ENCODE measurements at places on chromosomes 16 and 17. TPM values are rescaled to one million over a fixed set of nuclear protein-coding genes. Genes with fewer than 3 reads are reported as not detected.

DNA sequence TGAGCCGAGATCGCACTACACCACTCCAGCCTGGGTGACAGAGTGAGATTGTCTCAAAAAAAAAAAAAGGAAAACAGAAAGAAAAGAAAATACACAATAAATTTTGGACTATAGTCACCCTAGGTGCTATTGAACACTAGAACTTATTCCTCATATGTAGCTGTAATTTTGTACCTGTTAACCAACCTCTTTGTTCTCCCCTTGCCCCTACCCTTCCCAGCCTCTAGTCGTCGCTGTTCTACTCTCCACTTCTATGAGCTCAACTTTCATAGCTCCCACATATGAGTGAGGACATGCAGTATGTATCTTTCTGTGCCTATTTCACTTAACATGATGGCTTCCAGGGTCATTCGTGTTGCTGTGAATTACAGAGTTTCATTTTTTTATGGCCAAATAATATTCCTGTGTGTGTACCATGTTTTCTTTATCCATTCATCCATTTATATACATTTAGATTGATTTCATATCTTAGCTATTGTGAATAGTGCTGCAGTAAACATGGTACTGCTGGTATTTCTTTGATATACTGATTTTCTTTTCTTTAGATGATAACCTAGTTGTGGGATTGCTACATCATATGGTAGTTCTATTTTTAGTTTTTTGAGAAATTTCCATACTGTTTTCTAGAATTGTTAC lies 28.3 kb downstream of the VPS35L start:
- DNase-seq = no peak

DNA sequence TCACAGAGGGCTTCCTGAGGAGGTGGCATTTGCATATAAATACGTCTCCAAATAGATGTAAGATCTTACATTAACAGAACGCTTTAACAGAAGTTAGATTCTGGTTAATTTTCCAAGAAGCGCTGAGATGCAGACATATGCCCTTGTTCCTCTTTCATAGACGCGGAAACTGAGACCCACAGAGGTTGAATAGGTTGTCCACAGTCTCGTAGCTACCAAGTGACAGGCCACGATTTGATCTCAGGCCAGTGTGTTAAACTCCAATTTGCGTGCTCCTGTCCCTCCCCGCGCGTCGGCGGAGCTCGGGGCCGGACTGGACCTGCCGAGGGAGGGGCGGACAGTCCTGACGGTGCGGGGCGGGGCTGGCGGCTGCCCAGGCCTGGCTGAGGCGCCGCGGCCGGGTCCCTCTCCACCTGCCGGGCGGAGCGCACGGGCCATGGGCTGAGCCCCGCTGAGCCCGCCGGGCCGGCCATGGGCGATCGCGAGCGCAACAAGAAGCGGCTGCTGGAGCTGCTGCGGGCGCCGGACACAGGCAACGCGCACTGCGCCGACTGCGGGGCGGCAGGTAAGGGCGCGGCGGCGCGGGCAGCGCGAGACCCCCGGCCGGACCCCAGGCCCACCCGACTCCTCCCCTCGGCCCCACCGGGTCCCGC lies at the start of gene ADAP2:
TSS of gene ADAP2 (plus strand) at position 402 of the 653 bp plus-strand sequence. CDS start at position 472, 70 bp downstream.
- peak; percentile 72 for DNase-seq

DNA sequence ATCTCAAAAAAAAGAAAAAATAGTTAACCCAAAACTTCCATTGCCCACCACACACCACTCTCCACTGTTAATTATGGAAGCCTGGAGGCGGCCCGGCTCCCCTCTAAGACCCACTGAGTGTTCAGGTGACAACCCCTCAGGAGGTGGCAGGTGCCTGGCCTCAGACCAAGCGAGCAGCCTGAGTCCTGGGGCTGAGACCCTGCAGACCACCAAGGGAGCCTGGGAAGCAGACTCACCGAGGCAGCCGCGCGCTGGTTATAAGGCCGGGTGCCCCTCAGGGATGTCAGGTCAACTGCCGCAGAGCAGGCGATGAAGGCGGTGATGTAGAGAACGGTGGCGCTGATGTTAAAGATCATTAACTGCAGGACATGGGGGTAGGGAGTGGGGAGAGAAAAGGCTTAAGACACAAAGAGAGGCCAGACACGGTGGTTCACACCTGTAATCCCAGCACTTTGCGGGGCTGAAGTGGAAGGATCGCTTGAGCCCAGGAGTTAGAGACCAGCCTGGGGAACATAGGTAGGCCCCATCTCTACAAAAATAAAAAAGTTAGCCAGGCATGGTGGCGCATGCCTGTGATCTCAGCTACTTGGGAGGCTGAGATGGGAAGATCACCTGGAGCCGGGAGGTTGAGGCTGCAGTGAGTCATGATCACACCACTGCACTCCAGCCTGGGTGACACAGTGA lies 13.3 kb downstream of the ARL2BP start:
- peak; percentile 49 for DNase-seq

- DNase-seq = no peak
These were observed 90.7 kb upstream of the CDC42EP4 start for GRCh38 chr17:73402466-73402865.

- DNase-seq = no peak
These were observed 27.8 kb downstream of the GNPTG start for GRCh38 chr16:1379304-1380076.

GRCh38 chr17:75478508-75478907 lies 22.1 kb downstream of the TMEM94 start:
- no peak for DNase-seq

- no peak for DNase-seq
These were observed 1.1 kb upstream of the P2RX5 start for GRCh38 chr17:3697103-3697476.

DNA sequence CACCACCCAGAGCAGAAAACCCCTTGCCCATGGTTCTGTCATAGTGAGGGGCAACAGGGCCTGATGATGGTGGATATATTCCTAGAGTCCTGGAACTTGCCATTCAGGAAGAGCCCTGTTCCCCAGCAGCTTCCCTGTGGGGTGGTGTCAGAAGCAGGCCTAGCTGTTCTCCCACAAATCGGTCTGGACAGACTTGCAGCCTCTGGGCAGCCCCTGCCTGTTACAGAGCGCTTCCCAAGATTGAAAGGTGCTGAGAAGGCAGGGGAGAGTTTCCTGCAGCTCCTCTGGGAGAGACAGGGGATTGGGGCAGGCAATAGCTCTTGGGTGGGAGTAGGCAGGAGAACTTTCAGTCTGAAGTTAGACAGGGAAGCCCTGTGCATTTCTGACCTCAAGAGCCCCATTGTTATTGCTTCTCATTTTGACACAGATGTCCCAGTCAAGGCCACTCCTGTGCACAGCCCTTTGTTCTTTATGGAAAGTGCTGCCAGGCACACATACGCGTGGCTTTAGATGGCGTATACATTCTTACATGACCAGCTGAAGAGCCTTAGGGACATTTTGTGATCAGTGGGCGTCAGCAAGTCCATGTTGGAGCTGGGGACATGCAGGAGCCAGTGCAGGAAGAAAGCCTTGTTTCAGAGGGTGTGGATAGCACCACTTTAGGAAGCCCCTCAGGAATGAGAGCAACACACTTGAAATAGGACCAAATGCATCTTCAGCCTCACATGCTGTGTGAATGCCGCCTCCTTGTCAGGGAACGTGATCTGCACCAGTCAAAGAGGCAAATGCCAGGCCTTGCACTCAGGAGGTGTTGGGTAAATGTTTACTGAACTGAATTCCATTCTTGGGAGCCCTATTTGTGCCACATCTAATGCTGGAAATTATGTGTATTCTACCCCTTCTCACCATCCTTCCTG lies 67.5 kb downstream of the GNAO1 start:
- no peak for DNase-seq

- DNase-seq = peak; percentile 92
These were observed at the start of gene FAM83G for GRCh38 chr17:19004421-19005136. FAM83G (minus strand) TSS chr17:19004764; CDS start chr17:19004041, 723 bp downstream.

GRCh38 chr16:86381491-86381890 lies 128.8 kb upstream of the FOXF1 start:
- no peak for DNase-seq

DNA sequence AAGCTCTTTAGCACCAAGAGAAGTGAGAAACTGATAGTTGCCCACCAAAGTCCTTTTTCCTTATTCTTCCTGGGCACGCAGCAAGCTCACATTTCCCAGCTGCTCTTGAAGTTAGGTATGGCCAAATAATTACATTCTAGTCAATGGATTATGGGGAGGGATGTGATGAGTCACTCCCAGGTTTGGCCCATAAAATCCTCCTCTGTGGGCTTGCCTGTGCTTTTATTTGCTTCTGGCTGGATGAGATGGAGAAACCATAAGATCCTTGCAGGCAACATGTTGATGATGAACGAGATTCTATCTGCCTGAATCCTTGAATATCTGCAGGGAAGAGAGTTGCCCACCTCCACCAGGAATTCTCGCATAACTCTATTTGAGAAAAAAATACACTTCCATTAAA lies 568.3 kb upstream of the SALL1 start:
- no peak for DNase-seq

DNA sequence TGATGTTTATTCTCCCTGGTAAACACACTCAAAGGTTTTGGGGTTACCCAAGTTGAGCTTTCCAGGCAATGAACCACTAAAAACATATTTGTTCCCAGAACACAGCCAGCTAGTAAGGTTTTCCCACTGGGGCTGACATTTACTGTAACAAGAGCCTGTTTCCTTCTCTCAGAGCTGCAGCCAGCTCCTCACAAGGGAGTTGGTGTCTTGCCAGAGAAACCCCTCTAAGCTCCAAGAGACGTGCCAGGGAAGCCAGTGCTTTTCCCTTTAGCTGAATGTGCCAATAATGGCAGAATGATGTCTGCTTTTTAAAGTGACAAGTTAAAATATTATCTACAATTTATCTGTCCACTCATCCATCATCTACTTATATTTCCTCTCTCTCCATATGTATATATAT lies 170.8 kb upstream of the RBFOX1 start:
- DNase-seq = no peak

GRCh38 chr17:8254881-8255280 lies 5.8 kb downstream of the PFAS start:
- DNase-seq = no peak

- no peak for DNase-seq
These were observed 316.3 kb downstream of the SEC14L1 start for GRCh38 chr17:77456951-77457548.

GRCh38 chr16:66977341-66978113 lies 10.9 kb upstream of the CES4A start:
- peak; percentile 92 for DNase-seq

DNA sequence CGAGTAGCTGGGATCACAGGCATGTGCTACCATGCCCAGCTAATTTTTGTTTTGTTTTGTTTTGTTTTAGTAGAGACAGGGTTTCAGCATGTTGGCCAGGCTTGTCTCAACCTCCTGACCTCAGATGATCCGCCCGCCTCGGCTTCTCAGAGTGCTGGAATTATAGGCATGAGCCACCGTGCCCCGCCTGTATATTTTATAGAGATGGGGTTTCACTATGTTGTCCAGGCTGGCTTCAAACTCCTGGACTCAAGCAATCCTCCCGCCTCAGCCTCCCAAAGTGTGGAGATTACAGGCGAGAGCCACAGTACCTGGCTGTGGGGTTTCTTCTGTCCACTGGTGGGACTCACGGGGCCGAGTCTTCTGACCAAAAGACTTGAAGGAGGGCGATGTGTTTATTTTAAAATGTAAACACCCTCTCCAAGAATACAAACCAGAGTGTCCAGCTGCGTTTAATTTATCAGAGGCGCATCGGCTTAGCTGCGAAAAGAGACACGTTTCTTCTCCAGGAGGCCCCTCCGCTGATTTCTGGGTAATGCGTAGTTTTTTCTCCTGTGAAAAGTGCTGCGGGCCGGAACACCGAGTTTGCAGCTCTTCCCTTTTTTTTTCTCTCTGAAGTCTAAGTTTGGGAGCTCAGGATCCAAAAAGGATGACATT lies 86.9 kb upstream of the CIBAR2 start:
- no peak for DNase-seq

SLC7A6OS gene
- 14.4 TPM for total RNA-seq

JUP gene
- 47.9 TPM for total RNA-seq

KRTAP3-1 gene
- not detected for total RNA-seq

TPPP3 gene
- 2.8 TPM for total RNA-seq

IRX5 gene
- not detected for total RNA-seq

NPTX1 gene
- total RNA-seq = not detected

ITGAD gene
- not detected for total RNA-seq

METTL9 gene
- total RNA-seq = 168 TPM

PIK3R5 gene
- total RNA-seq = 42.0 TPM

SLX1B gene
- 35.9 TPM for total RNA-seq
